ENCODE measurements at places on chromosomes 4 and X. TPM values are rescaled to one million over a fixed set of nuclear protein-coding genes. Genes with fewer than 3 reads are reported as not detected.

DNA sequence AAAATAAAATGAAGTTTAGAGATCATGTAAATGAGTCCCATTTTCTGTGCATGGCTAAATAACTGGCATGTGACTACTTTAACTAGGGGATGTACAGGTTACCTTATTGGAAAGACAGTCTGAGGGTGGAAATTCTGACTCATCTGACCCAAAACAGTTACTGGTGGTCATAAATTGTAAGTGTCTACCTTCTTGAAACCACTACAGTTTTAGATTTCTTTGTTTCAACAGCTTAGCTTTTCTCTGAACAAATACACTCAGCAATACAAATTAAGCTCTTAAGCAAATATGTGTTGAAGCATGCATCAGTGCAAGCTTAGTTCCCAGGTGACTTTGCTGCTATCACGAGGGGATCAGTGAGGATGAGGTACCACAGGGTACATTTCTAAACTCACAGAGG is 60.7 kb upstream of the PGM2 start:
- DNase-seq: no peak

DNA sequence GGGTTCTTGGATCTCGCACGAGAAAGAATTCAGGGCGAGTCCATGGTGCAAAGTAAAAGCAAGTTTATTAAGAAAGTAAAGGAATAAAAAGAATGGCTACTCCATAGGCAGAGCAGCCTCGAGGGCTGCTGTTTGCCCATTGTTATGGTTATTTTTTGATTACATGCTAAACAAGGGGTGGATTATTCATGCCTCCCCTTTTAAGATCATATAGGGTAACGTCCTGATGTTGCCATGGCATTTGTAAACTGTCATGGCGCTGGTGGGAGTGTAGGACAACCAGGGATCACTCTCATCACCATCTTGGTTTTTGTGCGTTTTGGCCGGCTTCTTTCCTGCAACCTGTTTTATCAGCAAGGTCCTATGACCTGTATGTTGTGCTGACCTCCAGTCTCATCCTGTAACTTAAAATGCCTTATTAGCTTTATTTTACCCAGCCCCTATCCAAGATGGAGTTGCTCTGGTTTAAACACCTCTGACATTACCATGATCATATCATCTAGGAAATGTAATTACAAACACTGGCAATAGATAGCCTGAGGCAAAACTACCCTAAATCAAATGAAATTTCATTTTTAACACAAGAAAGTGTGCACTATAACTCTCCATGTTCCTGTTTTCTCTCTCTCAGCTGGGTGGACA is 94.3 kb upstream of the ATXN3L start:
- no peak for DNase-seq

- no peak for DNase-seq
Measured at GRCh38 chrX:17769701-17770269, 32.5 kb downstream of the SCML1 start.

GRCh38 chr4:171101845-171102244 is 711.4 kb upstream of the GALNTL6 start:
- DNase-seq: no peak

- no peak for DNase-seq
Measured at GRCh38 chr4:152936446-152937335, 568 bp downstream of the FHDC1 start.

DNA sequence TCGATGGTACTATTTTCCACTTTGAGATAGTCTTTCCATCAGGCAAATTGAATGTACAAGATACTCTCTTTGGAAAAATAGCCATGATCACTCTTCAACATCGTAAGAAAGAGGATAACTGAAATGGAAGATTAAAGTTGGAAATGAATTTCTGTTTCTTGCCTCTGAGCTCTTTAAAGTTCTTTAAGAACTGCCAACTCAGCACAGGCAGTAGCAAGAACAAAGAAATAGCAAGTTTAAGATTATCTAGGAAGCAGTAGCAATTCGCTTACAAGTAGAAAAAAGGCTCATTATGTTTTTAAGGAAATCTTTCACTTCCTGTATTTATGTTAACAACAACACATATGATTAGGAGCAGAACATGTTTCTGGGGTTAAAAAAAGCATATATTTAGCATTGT is 127.6 kb downstream of the CDS1 start:
- DNase-seq: no peak

DNA sequence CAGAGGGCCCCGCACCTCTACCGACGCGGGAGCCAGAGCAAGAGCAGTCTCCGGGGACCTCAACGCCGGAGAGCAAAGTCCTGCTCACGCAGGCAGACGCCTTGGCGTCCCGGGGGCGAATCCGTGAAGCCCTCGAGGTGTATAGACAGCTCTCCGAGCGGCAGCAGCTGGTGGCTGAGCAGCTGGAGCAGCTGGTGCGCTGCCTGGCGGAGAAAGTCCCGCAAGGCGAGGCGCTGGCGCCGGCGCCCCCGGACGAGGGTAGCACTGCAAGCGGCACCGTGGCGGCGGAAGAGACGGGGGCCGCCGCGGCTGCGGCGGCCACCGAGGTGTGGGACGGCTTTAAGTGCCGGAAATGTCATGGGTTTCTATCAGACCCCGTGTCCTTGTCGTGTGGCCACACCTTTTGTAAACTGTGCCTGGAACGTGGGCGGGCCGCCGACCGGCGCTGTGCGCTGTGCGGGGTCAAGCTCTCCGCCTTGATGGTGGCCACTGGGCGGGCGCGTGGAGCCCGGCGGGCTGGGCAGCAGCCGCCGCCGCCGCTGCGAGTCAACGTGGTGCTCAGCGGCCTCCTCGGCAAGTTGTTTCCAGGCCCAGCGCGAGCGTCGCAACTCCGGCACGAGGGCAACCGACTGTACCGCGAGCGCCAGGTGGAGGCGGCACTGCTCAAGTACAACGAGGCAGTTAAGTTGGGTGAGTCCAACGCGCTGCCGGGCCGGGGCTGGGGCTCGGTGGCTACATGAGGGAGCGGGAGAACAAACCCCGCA is 672 bp downstream of the LONRF3 start:
- DNase-seq: no peak

- DNase-seq: no peak
Measured at GRCh38 chr4:42641161-42641560, 15.7 kb downstream of the ATP8A1 start.

- peak; percentile 62 for DNase-seq
Measured at GRCh38 chr4:181528570-181529184, 714.5 kb upstream of the TENM3 start.

DNA sequence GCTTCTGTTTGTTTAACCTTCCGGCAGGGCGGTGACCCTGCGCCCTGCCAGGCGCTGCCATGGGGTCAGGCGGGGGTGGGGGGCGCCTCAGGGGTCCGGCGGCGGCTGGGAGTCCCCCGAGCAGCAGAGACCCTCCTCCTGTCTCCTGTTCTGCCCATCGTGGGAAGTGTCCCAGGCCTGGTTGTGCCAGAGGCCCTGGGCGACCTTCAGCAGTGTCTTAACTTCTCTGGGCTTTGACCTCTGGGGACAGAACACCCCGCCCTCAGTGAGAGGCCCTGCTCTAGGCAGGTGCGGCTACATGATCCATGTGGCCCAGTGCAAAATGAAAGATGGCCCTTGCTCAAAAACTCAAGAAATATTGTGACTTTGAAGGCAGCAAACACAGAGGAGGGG is 22.8 kb upstream of the HMX1 start:
- DNase-seq: no peak

Gene ANK2
- 63.4 TPM for polyA plus RNA-seq

Gene MTMR8
- 2.8 TPM for polyA plus RNA-seq

Gene SHROOM3
- polyA plus RNA-seq: 24.2 TPM

Gene ETDA
- polyA plus RNA-seq: 0.37 TPM

Gene SSX4
- polyA plus RNA-seq: not detected

Gene GAGE12F
- not detected for polyA plus RNA-seq

All from left renal pelvis (tissue), 4 donors.